ENCODE measurements at places on chromosomes 3 and 15.

GRCh38 chr3:72657666-72658065 is 190.6 kb downstream of the SHQ1 start:
- no peak for DNase-seq

GRCh38 chr3:196096382-196096953 is 14.6 kb upstream of the TFRC start:
- DNase-seq = no peak

DNA sequence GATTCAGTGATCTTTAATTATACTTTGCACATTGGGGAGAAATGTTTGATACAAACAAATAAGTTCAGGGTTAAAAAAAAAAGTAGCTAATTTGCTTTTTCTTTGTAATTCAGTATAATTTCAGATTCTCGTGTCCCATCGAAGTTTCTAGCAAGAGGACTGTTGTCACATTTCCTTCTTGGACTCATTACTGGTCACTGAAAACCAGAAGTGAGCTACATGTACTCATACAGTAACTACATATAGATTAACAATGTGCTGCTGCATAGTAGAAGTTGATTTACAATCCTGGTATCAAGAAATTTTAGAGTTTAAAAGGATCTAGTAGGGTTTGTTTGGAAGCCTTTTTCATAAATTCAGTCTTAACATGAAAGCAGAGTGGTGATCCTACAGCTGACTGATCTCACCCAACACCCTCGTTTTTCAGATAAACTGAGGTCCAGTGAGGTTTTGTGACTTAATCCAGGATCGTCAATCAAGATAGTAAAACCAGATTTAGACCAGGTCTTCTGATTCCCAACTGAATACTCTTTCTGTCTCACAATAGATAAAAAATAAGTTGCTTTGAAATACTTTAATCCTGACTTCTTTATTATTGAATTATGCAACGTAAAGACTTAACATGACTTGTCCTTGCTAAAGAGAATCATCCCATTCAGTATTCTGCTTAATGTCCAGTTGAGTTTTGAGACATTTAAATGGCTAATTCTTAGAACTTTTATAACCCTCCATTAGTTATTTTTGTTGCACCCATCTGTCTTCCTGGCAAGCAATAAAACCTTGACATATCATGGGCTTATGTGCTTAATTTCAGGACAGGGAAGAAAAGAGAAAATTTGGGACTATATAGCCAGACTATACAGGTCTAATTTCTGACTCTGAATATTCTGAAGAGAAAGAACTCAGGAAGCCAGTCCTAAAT is 2.8 kb downstream of the SEC62 start:
- DNase-seq = no peak

DNA sequence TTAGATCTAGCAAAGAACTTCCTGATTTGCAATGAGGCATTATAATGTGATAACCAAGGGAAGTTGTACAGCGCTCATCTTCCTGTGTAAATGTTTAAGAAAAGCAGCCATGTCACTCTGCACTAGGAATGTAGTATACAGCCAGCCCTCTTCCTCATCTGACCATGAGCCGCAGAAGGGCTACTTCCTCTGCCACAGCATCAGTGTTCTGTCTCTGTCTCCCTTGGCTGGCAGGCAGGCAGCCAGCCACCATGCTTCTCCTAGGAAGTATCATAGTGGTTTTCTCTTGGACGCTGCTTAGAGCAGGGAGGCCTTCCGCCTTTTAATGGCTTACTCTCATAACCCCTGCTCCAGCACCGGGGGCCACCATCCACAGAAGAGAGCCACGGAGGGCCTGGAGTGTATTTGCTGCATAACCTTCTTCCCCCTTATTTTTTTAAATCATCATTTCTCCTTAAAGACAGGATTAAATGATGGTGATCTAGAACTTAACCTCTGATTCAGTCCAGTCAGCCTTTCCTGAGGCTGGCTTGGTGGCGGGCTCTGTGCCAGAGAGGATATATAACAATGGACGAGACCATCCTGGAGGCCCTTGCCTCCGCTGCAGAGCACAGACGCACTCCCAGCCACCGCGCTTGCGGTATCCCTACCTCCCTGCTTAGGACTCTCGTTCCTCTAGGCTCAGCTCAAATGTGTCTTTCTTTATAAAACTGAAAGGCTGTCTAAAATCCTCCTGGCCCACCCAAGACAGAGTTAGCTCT is 57.3 kb upstream of the PLXNA1 start:
- no peak for DNase-seq

DNA sequence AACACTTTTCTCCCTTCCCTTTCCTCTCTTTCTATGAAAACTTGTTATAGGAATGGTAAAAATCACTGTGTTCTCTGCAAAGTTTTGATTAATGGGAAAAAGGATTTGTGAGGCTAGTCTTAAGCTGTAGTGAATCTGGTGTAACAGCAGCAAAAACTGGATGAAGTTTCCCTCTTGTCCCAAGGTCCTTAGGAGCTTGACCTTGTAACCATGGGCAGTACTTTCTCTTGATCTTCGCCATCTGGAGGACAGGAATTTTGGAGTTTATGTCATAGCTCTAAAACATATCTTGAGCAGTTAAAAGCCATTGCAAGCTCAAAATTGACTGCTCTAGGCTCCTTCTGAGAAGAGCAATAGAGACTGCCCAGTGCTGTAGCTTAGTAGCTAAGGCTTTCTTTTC is 56.5 kb upstream of the GPD1L start:
- DNase-seq = no peak

Measured in GM18507 (cell line).